GM10248 (cell line): ENCODE measurements at places on chromosomes 2 and 18.

GRCh38 chr2:235343869-235344268 lies 150.0 kb upstream of the AGAP1 start:
- DNase-seq, result no peak

GRCh38 chr2:235138339-235138738 lies 186.5 kb downstream of the SH3BP4 start:
- DNase-seq, result no peak

GRCh38 chr18:51163543-51163942 lies 33.9 kb downstream of the MEX3C start:
- DNase-seq, result no peak

DNA sequence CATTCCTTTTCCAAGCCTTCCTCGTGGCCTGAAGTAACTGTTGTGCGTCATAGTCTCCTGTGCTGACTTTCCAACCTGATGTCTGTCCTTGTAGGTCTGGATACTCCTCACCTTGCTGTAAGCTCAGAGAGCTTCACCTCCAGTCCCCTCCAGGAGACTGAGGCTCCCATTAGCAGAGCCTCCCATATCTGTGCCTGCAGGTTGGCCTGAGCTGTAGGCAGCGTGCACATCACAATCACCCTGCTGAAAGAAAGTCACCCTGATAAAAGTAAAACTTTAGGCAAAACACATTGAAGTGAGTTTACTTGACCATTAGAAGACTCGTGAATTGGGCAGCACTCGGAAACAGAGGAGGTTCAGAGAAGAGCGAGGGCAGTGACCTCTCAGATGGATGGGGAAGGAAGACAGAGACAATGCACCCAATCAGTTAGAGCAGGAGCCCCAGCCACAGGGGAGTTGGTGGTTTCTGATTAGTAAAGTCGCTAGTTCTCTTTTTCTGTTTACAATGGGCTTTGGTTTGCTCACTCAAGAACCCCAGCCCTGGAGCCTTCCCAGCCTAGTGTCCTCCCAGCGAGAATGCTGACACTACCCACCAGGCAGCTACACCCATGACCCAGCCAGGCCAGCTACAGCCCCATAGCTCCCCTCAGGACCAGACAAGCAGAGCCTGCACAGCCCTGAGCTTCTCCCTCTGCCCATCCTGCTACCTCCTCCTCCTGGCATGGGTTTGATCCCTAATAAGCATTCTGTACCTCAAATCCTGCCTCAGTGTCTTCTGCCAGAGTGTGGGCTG lies 12.1 kb upstream of the TPO start:
- DNase-seq, result no peak

DNA sequence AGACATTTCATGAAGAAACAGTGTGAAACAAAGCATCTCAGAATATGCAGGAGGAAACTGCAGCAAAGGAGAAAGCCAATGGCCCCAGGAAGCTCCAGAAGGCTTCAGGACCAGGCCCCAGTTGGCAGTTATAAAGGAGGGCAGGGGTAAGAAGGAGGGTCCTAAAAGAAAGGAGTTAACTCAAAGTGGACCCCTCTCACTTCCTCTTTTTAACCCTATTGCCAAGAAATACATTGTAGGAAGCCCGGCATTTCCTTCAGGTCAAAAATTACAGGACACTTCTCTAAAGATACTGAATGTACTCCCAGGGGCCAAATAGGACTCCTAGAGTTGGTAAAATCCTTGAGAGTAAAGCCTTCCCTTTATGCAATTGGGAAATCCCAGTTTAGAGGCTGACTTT lies 77.1 kb upstream of the TGFA start:
- DNase-seq, result no peak

GRCh38 chr2:217394510-217395351 lies 534.9 kb upstream of the TNP1 start:
- DNase-seq, result no peak

GRCh38 chr18:55576001-55576400 lies 12.0 kb downstream of the TCF4 start:
- no peak for DNase-seq

GRCh38 chr2:60383401-60384143 lies 169.9 kb downstream of the BCL11A start:
- DNase-seq, result no peak
